Tongue (tissue), 3 donors: ENCODE measurements at places on chromosomes 12 and 14. TPM values are rescaled to one million over a fixed set of nuclear protein-coding genes. Genes with fewer than 3 reads are reported as not detected.

Gene MYO1H
- 0.51 TPM for total RNA-seq

- DNase-seq, result no peak
These were observed 372.2 kb downstream of the EGLN3 start for GRCh38 chr14:33578461-33579216.

DNA sequence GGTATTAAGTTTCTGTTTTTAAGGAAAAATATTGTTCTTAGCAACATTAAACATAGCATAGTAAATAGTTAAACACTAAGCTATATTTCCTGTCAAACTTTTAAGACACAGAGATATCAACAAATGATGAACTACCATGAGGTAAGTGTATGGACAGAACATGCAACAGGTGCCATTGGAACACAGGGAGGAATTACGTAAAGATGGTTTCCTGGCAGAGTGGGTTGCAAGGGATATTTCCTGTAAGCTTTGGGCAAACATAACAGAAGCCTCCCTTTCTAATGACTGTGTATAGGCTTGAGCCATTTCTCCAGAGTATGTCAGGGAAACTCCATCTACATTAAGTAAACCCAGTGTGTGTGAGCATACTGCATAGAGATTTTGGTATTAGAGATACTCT is 31.7 kb upstream of the HELB start:
- DNase-seq, result no peak

- peak; percentile 98 for DNase-seq
These were observed 11.0 kb downstream of the PDE1B start for GRCh38 chr12:54560374-54560858.

Gene C2CD5
- total RNA-seq, result 52.3 TPM

- no peak for DNase-seq
These were observed 67.5 kb downstream of the SETD3 start for GRCh38 chr14:99413172-99413571.

DNA sequence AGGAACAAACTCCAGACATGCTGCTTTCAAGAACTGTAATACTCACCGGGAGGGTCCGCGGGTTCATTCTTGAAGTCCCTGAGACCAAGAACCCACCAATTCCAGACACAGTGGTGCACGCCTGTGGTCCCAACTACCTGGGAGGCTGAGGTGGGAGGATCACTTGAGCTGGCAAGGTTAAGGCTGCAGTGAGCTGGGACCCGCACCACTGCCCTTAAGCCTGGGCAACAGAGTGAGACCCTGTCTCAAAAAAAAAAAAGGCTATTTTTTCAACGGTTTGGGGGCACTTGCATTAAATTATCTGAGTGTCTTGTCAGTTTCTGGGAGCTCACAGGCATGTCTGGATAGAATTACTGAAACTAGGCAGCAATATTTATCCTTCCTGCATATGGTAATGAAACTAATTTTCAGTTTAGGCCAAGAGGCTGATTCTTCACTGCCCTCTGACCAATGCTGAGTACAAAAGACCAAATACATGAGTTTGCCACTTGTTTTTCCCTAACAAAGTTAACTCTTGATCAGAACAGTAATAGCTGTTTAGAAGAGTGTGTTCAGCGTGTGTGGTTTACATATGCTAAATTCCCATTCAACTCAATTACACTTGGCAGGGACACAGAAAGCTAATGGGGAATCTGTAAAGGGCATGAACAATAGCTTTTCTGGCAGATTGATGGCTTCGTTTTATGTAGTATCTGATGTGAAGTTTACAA is 65.8 kb upstream of the RASSF3 start:
- DNase-seq, result peak; percentile 45

Gene TAS2R46
- 8.4 TPM for total RNA-seq

- DNase-seq, result no peak
These were observed 93.4 kb downstream of the CAND1 start for GRCh38 chr12:67362526-67362925.

DNA sequence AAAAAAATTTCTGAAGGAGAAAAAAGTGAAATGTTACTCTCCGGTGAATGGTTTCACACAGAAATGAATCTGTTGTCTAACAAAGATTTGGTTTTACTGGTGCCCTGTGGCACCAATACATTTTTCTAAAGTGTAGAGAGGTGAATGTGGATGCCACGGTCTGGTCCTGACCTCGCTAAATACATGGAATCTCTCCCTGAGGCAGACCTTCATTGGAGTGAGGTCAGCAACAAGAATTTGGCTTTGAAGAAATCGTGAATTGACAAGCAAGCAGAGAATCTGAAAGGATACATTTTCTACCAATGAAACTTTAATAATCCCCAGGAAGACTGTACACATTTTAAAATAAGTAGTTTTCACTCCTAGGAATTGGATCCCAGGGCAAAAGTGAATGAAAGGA is 81.2 kb upstream of the OTOGL start:
- DNase-seq, result no peak

Gene CLEC14A
- 42.2 TPM for total RNA-seq

Gene ACOT4
- not detected for total RNA-seq

Gene KRT2
- not detected for total RNA-seq

Gene GPR137C
- total RNA-seq, result 5.0 TPM

GRCh38 chr12:1881301-1881700 is 37.2 kb downstream of the CACNA2D4 start:
- DNase-seq, result no peak

DNA sequence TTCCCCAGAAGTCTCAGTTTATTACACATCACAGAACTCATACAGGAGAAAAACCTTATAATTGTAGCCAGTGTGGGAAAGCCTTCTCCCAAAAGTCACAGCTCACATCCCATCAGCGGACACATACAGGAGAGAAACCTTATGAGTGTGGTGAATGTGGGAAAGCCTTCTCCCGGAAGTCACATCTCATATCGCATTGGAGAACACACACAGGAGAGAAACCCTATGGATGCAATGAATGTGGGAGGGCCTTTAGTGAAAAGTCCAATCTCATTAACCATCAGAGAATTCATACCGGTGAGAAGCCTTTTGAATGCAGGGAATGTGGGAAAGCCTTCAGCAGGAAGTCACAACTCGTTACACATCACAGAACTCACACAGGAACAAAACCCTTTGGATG is 20.1 kb downstream of the ZNF84 start:
- no peak for DNase-seq

Gene PPFIA2
- total RNA-seq, result 3.1 TPM

Gene RARG
- 47.1 TPM for total RNA-seq

Gene LBHD2
- total RNA-seq, result not detected

- no peak for DNase-seq
These were observed 489 bp downstream of the CEP290 start for GRCh38 chr12:88141425-88141773.

GRCh38 chr12:50088577-50089335 is 3.6 kb downstream of the SMARCD1 start:
- peak; percentile 68 for DNase-seq

Gene MUCL1
- not detected for total RNA-seq

GRCh38 chr12:117685110-117685926 is 283.5 kb downstream of the KSR2 start:
- peak; percentile 36 for DNase-seq

DNA sequence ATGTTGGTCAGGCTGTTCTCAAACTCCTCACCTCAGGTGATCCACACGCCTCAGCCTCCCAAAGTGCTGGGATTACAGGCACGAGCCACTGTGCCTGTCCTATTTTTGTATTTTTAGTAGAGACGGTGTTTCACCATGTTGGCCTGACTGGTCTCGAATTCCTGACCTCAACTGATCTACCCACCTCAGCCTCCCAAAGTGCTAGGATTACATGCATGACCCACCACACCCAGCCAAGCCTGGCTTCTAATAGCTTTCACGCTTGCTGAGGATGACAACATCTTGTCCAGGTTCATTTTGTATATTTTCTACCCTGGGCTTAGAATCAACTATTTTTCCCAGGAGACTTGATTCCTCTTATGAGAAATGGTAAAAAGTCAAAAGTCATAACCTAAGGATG is 64.7 kb downstream of the WASHC3 start:
- DNase-seq, result no peak

- DNase-seq, result no peak
These were observed 90.4 kb downstream of the SRGAP1 start for GRCh38 chr12:63934936-63935335.

DNA sequence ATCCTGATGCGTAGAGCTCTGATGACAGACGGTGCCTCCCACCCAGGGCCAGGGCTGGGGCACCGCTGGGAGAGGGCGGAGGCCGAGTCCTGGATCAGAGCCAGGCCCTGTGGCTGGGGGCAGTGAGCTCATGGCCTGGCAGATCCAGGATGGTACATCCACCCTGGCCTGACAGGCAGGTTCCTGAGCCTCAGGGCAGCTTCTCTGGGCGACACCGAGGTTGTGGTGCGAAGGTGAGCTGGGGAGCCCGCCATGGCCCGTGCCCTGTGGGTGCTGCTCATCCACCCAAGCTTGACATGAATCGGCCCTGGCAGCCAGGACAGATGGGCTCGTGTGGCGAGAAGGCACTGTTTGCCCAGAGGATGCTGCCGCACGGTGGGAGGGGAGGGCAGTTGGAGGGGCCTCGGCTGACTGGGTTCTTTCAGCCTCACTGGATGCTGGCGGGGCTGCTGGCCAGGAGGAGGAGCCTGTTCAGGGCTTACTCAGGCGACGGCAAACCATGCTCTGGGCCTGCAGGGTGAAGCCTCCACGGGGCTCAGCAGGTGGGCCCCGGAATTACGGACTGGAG is 16.6 kb downstream of the LRTM2 start:
- DNase-seq, result no peak

Gene AGAP2
- 3.7 TPM for total RNA-seq

Gene CLEC1A
- total RNA-seq, result 2.7 TPM

- peak; percentile 70 for DNase-seq
These were observed 9.0 kb downstream of the ASIC1 start for GRCh38 chr12:50066402-50066801.

DNA sequence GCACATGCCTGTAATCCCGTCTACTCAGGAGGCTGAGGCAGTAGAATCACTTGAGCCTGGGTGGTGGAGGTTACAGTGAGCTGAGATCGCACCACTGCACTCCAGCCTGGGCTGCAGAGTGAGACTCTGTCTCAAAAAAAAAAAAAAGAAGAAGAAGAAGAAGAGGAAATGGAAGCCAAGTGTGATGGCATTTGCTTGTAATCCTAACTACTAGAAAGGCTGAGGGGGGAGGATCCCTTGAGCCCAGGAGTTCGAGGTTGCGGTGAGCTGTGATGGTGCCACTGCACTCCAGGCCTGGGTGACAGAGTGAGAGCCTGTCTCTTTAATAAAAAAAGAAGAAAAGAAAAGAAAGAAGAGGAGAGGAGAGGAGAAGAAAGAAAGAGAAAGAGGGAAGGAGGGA is 52.1 kb downstream of the LGMN start:
- no peak for DNase-seq

GRCh38 chr12:5511644-5512600 is 80.0 kb downstream of the NTF3 start:
- DNase-seq, result peak; percentile 90

DNA sequence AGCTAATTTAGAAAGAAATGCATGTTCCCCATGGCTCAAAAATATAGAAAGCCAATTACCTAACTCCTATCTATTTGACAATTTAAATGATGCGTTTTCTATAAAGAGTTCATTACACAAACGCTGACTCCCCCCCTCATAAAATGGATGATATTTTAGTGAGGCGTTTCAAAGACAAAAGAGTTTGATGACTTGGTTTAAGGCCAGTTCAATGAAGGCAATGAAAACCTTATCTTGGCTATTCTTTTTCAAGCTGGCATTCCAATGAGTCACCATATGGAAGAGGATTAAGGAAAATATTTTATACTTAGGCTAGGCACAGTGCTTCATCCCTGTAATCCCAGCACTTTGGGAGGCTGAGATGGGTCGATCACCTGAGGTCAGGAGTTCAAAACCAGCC is 62.7 kb downstream of the HMGA2 start:
- DNase-seq, result no peak

- peak; percentile 74 for DNase-seq
These were observed 7.7 kb downstream of the AHNAK2 start for GRCh38 chr14:104970231-104971068.

GRCh38 chr14:77457115-77457521 is 283 bp downstream of the VIPAS39 start:
- DNase-seq, result no peak

Gene CLEC4C
- not detected for total RNA-seq

Gene GLIPR1
- 6.6 TPM for total RNA-seq

GRCh38 chr14:92495027-92495426 is 18.6 kb upstream of the RIN3 start:
- DNase-seq, result peak; percentile 34

Gene MYH6
- total RNA-seq, result 3.3 TPM

Gene CCDC196
- not detected for total RNA-seq
